ENCODE measurements at places on chromosomes 16 and 17.

- DNase-seq: peak; percentile 55
Observed at GRCh38 chr16:88743693-88744576, 37.6 kb downstream of the CTU2 start.

DNA sequence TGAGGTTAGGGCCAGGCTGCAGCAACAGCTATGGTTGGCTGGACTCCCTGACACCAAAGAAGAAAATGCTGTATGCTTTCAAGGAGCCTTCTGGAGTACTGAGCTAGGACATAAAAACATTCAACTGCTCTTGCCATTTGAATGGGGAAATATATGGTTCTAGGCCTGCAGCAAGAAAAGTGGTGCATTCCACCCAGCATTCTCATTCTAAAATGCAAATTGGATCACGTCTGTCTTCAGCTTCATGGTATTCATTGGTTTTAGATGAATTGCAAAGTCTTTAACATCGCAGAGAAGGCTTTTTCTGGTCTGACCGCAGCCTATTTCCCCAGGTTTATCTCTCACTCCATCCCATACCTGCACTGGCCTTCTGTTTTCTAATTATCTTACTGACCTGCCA lies 27.1 kb upstream of the SOX9 start:
- no peak for DNase-seq

DNA sequence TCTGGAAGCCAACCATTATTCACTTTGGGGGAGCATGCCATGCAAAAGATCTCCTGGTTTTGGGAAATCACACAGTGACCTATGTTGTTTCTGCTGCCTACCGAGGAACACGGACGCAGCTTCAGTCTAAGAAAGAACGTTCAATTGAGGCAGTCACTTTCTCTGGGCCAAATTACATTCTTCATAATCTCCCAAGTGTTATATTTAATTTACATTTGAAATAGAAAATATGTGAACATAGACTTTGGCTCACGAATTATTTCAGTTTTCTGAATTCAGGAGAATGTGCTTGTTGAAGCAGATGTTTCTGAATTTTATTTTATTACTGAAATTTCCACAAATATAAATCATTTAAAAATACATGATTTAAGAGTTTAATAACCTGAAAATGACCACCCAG lies 93.6 kb upstream of the KCNJ16 start:
- DNase-seq: no peak

DNA sequence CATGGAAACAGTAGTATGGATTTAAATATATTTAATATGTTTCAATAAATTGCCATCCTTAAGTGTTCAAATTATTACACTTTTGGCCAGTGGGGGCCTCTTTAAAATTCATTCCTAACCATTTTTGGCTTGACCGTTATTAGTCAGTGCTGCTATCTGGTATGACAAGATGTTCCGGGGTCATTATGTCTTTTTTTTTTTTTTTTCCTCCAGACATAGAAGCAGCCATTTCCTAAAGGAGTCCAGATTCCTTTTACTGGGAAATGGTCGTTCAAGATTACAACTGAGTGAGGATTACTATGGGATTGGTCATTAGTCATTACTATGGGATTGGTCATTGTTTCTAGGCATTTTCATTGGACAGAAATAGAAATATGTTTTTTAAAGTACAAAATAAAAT lies 53.4 kb downstream of the NF1 start:
- DNase-seq: no peak

DNA sequence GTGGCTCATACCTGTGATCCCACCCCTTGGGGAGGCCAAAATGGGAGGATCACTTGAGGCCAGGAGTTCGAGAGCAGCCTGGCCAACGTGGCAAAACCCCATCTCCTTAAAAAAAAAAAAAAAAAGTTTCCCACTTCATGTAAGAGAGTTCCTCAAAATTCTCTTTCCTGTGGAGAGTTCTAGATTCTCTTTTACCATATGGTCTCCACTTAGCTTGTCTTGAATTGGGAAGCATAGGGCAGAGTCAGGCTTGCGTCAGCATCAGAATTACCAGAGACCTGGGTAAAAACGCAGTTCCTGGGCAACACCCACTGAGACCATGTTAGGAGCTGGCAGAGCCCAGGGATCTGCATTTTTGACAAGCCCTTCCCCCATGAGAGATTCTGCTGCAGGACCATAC lies 158.4 kb downstream of the CCDC182 start:
- DNase-seq: no peak

DNA sequence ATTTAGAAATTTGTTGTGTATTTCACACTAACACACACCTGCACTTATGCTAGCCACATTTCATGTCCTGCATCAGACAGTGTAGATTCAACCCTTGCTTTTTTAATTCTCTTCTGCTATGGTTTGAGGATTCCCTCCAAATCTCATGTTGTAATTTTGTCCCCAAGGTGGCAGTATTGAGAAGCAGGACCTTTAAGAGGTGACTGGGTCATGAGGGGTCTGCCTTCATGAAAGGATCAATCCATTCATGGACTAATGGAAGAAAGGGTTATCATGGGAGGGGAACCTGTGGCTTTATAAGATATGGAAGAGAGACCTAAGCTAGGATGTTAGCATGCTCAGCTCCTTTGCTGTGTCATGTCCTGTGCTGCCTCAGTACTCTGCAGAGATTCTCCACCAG lies 1032.2 kb downstream of the CDH11 start:
- no peak for DNase-seq

DNA sequence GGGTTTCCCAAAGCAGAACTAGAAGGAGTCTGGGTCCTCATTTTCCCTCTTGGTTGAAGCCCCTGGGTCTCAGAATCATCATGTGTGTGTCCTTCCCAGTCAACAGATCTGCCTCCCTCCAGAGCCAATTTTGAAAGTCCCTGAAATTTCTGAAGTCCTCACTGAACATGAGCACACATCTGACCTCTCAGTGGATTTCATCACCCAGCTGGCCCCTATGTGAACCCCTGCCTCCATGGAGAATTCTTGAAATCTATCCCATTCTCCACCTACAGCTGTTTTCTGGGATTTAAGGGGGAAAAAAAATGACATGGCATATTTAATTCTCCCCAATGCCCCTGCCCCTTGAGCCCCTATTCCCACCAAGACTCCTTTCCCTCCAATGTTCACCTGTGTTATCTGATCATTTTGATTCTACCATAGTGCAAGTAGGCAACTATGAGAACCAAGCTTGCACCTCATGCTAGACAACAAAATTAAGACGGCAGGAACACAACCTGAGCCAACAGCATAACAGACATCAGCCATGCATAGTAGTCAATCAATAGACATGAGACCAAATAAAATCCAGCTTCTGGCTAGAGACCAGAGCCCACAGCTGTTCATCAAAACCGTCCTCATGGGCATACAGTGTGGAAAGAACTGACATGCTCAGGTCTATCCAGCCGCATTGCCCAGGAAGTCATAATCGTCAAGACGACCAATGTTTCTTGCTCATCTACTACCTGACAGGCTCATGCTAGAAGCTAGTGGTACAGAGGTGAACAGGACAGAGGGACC lies 14.9 kb downstream of the SOX9 start:
- no peak for DNase-seq

DNA sequence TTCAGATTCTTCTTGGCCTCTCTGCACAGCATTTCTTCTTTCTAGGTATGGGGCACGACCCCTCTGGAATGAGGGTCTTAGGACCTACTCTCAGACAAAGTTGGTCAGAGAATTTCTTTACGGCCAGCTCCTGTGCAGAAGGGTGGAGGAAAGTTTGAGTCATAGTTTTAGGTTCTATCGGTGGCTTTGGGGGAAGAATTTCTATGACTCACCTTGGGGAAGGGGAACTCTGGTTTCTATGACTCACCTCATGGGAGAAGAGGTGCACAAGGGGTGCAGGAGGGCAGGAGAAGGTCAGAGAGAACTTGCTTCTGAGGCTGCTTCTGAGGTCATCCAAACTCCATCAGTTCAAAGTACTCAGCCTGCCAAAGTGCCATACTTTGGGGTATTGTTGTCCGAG lies 2.5 kb upstream of the ABCC12 start:
- peak; percentile 79 for DNase-seq

GRCh38 chr16:69107316-69107962 lies 2.0 kb downstream of the HAS3 start:
- no peak for DNase-seq

GRCh38 chr16:24378999-24379398 lies 122.9 kb downstream of the CACNG3 start:
- no peak for DNase-seq

GRCh38 chr17:77455111-77455890 lies 314.5 kb downstream of the SEC14L1 start:
- no peak for DNase-seq

- DNase-seq: no peak
Observed at GRCh38 chr17:57109393-57110151, 24.5 kb downstream of the AKAP1 start.

DNA sequence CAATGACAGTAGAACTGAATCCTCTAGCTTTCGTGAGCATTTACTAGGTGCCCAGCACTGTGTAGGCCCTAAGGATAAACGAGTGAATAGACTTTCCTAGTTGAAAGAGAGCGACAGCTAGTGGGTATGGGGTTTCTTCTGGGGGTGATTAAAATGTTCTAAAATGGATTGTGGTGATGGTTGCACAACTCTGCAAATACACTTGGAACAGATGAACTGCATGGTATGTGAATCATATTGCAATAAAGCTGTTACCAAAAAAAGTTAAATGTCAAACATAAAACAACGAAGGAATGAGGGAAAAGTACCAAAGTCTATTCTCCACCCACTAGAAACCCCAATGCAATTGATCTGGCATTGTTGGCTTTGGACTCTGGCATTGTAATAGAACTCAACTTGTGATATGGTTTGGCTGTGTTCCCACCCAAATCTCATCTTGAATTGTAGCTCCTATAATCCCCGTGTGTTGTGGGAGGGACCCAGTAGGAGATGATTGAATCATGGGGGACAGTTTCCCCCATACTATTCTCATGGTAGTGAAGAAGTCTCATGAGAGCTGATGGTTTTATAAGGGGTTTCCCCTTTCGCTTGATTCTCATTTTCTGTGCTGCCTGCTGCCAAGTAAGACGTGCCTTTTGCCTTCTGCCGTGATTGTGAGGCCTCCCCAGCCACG lies 70.5 kb downstream of the MARF1 start:
- no peak for DNase-seq

DNA sequence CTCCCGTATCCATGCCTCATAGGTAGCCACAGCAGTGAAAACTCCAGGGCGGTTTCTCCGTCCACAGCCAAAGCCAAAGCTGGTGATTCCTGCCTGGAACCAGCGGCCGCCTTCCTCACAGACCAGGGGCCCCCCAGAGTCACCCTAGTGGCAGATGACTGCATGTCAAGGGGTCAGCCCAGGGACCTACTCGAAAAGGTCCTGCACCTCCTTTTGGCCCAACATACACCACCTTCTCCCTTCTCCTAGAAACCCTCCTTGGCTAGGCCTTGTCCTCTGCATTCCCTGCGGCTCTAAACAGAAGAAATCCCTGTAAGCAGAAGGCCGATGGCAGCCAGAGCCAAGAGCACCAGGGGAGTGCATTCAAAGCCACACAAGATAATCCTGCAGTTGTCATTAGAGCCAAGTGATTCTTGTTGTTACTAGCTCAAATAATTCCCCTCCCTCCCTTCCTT lies 6.1 kb downstream of the PRSS36 start:
- no peak for DNase-seq

- DNase-seq: no peak
Observed at GRCh38 chr17:81310949-81311550, 15.9 kb upstream of the SLC38A10 start.

DNA sequence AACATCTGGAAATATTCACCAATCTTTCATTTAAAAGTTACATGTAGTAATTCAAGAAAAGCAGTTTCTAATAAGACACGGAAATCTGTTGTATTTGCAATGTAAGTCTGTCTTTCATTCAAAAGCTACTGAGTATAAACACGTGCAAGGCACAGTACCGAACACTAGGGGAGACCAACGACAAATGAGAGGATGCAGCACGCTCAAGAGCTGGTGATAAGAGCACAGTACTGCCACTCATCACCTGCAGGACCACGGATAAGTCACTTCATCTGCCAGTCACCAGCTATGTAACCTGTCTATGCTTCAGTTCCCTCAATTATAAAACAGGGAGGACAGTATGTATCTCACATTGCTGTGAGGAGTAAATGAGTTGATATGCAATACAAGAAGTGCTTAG lies 67.1 kb downstream of the CLEC18A start:
- DNase-seq: peak; percentile 28

DNA sequence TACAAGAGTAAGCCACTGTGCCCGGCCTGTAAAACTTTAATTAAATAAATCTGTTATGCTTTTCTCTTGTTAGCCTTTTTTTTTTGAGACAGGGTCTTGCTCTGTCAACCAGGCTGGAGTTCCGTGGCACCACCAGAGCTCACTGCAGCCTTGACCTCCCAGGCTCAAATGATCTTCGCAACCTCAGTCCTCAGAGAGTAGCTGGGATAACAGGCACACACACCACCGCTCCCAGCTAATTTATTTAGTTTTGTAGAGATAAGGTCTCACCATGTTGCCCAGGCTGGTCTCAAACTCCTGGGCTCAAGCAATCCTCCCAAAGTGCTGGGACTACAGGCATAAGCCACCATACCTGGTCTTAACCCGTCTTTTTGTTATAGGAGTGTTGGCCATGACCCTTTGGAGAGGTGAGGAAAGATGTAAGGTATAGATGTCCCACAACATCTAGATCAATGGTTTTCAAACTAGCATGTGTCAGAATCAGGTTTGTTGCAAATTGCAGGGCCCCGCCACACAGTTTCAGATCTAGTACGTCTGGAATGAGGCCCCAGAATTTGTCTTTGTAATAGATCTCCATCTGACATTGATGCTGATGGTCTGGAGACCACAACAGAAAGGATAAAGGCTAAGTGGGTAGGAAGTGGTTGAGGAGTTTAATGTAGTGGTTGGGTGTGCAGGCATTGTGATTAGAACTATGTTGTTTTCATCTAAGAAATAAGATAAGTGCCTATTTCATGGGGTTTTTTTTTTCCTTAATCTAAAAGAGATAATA lies 4.3 kb upstream of the GGA2 start:
- DNase-seq: peak; percentile 80

DNA sequence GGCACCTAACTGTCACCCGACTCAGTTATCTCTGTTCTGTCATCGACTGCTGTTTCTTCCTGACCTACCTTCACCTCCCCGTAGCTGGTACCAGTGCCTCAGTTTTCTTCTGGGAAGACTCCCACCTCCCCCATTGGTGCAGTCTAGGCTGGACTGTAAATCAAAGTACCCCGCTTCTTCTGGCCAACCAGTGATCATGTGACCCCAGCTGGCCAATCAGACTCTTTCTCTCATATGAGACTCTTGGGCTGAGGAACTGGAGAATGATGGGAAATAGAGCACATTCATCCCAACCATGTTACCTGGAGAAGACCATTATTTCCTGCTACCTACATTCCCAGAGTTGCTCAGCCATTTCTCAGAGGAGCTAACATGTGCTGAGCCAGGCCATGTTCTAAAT lies 20.6 kb upstream of the LONP2 start:
- DNase-seq: no peak

DNA sequence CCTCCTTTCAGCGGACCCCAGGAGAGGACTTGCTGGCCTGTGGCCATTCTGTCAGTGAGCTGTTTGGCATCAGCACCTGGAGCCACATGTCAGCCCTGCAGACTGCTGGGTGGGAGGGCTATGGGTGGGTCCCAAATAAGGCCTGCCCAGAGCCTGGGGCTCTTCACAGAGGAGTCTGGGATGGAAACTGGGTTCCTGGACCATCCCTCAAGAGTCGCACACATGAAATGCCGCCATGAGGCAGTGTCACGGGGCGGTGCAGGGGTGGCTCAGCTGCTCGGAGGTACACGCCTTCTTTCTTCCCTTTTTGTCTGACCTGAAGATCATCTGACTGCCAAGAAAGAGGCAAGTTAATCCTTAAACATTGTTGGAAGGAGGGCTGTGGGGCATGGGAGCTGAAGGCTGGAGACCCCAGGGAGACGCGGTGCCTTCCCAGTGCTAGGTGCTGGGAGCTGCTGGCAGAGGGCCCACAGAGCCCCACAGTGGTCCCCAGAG lies 14.8 kb downstream of the MPRIP start:
- no peak for DNase-seq

- no peak for DNase-seq
Observed at GRCh38 chr17:8675306-8675705, 44.8 kb upstream of the MYH10 start.
